GM23248 (cell line): ENCODE measurements at places on chromosomes 3 and 15. TPM values are rescaled to one million over a fixed set of nuclear protein-coding genes. Genes with fewer than 3 reads are reported as not detected.

DNA sequence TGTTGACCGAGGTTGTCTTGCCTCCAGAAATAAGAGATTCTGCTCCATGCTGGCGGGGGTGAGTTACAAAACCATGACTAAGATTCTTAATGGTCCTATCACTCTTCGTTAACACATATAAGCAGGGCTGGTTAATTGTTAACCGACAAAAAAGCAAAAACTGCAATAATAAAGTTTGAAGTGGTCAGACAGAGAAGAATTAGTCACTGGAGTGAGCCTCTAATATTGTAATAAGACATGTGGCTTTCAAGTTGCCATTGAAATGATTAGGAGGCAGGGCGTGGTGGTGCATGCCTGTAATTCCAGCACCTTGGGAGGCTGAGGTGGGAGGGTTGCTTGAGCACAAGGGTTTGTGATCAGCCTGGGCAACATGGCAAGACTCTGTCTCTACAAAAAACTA, 78.4 kb upstream of the NR2F2 start:
- no peak for DNase-seq

GRCh38 chr3:46371519-46372340, 984 bp downstream of the CCR5 start:
- no peak for DNase-seq

DNA sequence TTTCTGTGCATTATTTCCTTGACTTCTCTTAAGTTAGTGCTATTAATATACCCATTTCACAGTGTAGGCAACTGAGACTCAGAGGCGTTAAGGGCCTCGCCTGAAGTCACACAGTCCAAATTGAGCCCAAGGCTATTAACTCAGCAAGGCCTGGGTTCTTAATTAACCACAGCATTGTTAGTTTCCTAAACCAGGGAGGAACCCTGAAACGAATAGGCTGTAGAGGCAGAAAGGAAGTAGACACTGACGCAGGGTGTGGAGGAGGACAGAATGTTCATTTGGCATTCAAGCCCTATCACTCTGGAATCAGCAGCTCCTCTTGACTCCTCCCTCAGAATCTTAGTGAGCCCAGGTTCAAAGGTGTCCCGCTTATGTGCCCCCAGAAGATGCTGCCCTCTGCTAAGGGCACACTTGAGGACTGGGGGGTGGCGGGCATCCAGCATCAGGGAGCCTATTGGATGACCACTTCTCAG, 13.9 kb downstream of the ARHGEF3 start:
- DNase-seq = no peak

SERPINI2 gene
- not detected in 2 replicates for total RNA-seq

GRCh38 chr15:101003706-101004105, 84.5 kb downstream of the LRRK1 start:
- no peak for DNase-seq

DNA sequence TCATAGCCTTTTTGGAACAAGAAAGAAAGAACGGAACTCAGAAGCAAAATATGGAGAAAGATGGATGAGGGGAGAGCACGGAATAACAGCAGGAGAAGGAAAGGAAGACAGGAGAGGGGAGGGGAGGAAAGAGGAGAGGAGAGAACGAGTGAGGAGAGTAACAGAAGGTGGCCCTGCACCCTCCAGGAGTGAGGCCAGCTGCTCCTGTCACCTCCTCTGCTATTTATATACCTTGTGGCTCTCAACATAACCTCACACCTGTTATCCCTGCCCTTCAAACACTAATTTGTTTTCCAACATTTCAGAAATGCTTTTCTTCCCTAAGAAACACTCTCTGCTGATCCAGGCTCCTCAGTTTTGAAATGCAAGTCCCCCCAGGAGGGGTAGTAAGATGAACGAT, 53.4 kb upstream of the ATP2B2 start:
- DNase-seq = no peak

GRCh38 chr3:94862703-94863102, 799.8 kb downstream of the NSUN3 start:
- DNase-seq = peak; percentile 16

DNA sequence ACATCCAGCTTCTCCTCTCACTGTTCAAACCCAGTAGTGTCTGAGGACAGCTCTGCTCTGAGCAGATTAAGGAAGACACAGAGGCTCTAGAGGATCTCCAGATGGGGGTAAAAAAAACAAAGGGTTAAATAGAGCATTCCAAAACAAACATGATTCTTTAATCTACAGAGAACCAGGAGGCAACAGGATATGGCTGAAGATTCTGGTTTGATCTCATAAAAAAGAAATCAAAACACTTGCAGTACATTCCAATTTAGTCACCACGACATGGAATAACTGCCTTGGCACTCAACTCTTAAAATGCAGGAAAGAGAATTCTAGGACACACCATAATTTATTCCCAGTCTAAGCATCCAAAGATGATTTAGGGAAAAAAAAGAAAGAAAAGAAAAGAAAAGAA, 32.0 kb downstream of the TM4SF4 start:
- peak; percentile 62 for DNase-seq

DNA sequence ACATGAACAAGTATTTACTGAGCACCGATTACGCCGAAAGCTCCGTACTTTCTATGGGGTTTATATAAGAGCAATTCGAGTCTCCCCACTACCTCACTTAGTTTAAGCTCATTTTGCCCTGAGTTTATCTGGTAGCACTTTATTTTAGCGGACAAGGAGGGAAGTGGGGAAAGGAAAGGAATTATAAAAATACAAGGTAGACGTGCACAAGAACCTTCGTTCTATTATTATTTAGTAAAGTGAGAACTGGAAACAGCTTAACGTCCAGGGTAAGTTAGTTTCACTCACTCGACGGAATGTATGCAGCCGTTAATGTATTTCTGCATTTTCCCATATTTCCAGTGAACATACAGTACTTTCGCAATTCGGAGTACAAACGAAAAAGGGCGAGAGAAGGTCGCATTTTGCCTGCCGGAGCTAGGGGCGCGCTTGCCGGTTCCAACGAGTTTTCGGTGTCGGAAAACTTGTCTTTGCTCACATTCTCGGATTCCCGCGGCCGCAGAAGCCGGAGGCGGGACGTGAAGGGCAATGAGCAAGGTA, 1.2 kb upstream of the STT3B start:
- DNase-seq = no peak

CNTN4 gene
- not detected in 2 replicates for total RNA-seq

GRCh38 chr3:184619787-184620430, 58.3 kb downstream of the EPHB3 start:
- DNase-seq = no peak

BMF gene
- 1.1 and 2.7 TPM in 2 replicates for total RNA-seq

FGF7 gene
- total RNA-seq = 331 and 351 TPM in 2 replicates

DNA sequence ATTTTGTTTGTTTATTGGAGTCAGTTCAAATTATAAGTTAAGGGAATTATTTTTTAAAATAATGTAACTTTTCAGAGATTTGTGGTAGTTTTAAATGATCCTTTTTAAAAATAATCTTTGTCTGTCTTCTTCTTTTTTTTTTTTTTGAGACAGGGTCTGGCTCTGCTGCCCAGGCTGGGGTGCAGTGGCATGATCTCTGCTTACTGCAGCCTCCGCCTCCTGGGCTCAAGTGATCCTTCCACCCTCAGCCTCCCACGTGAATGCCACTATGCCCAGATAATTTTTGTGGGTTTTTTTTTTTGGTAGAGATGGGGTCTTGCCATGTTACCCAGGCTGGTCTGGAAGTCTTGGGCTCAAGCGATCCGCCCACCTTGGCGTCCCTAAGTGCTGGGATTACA, 12.6 kb downstream of the FNDC3B start:
- no peak for DNase-seq

GRCh38 chr3:192011137-192011536, 550.2 kb downstream of the PYDC2 start:
- DNase-seq = no peak

GRCh38 chr3:157542711-157543500, 39.7 kb upstream of the VEPH1 start:
- DNase-seq = peak; percentile 89
